ENCODE measurements at places on chromosomes 1 and 21.
A peak's percentile ranks its signal among the peaks of the same experiment; 100 is the strongest.

DNA sequence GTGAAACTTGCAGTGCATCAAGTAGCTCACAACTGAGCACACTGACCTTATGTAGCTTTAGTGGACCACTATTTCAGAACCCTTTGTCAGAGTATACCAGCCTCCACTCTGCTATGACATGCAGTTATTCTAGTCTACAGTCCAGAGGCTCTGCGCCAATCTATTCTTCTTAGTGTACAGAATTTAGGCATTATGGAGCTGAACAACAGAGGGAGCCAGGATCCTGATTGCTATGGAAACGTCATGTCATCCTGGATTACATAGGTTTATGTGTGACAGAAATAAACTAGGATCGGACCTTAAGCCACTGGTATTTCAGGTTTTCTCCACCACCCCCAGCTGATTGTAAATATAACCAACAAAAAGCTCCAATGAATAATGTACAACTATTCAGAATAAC is 48.1 kb upstream of the EEIG2 start:
- no peak for DNase-seq

DNA sequence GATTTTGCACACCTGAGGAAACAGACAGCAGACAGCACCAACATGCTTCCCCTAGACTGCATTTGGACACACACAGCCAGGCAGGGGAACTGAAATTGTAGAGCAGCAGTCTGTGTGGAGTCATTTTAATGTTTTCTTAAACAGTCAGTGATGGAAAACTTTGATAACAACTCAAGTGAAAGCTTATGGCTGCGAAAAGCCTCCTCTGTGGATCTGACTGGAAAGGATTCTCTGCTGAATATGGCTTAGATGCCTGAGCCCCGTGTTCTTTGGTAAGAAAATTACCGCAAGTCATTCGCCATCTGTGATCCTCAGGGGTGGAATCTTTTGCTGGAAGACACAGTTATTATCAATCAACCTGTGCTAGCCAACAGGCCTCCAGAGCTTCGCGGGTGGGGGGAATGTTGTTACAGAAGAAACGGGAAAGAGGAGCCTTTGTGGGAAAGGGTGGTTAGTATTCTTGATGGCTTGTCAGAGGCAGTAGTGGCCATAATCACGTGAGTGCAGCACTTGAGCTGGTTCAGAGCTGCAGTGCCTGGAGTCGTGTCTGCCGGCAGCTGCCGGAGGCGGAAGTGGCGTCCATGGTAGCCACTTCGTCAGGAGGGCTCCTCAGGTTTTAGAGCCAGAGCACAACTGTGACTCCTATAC is 204.7 kb downstream of the ST6GALNAC3 start:
- DNase-seq = no peak

GRCh38 chr21:37636152-37636860 is 269.7 kb downstream of the DYRK1A start:
- DNase-seq = no peak

DNA sequence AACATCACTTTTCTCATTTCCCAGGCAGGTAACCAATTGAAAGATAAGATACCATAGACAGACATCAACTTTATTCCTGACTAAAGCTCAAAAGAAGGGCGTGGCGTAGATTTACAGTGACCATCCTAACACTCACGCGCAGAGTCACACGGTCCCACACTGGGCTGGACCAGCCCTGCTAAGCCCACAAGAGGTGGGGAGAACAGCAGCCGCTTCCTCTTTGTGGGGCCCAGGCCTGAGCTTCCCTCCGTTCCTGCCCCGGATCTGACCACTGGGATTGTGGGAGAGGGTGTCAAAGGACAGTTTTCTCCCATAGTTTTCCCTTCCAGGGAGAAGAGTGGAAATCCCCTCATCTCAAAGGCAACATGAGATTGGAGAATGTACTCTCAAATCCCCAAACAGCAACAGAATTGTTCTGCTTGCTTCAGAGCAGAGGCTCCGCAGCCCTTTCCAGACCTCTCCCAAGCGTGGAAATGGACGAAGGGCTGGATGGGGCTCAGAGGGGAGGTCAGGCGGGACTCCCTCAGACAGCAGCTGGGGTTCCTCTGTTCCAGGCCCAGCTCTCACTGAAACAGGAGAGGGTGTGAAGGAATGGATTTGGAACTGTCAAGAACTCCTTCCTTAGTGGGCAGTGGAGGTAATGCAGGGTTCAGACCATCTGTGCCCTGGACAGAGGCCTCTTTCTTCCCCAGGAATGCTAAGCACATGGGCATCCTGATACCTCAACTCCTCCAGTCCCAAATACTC is 33.7 kb downstream of the L1TD1 start:
- DNase-seq = no peak

- no peak for DNase-seq
Observed at GRCh38 chr1:170670802-170671628, 7.1 kb downstream of the PRRX1 start.

DNA sequence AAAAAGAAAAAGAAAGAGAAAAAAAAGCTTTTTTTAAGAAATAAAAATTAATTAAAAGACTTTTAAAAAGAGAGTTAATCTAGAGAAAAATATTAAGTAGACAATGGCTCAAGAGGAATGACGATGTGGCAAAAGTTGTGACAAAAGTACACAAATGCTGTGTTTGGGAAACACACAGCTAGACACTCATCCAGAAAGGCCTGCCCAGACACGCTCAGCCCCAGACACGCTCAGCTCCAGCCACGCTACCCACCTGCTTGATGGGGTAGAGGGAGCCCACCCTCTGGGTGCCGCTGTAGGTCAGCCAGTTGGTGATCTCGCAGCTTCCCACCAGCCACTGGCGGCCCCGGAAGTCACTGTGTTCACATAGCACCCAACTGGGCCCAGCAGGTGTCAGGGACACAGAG is 10.2 kb downstream of the CD52 start:
- DNase-seq = no peak

GRCh38 chr1:220371324-220371723 is 99.1 kb upstream of the RAB3GAP2 start:
- no peak for DNase-seq

DNA sequence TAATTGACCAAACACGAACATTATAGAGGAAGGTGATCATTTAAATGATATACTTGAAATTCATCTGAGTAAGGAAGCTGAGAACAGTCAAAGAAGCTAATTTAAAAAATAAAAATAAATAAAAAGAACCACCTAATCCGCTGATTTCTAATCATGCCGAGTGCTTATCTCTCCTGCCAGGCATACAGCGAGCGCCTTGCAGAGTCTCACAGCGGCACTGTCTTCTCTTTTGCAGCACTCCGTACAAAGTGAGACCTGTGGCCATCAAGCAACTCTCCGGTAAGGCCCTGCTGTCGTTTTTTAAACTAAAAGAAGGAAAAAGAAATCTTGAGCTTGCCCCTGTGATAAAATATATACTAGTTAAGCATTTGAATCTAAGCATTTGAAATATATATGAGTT is 45.3 kb downstream of the PDE9A start:
- DNase-seq = no peak

GRCh38 chr1:77548285-77548684 is 134.2 kb downstream of the ZZZ3 start:
- DNase-seq = no peak

DNA sequence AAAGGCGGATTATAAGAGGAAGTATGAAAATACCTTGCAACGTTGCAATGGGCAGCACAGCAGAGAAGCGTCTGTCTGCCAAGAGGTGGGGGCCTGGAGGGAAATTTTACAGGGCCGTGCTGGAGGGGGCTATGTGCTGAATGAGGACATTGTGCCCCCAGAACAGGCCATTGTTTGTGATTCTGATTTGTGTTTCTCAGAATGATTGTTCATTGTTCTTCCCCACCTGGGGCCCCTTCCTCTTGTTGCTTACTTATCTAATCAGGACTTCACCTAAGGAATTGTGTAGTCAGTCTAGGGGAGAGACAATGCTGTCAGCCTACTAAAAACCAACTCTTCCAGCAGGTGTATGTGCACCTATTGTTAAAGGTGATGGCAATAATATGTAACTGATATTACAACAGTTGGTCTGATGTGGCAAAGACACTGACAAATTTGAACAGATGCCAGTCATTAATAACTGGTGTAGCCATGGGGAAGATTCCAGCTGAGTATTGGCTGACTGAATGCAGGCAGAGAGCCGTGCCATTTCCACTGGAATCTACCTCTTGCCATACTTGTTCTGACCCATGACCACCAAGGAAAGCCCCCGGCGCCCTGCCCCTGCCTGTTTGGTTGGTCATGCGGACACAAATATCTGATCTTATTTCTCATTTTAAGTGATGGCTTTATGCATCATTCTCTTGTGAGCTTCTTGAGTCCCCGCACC is 45.2 kb upstream of the PSEN2 start:
- no peak for DNase-seq

- no peak for DNase-seq
Observed at GRCh38 chr1:88451856-88452255, 232.2 kb upstream of the PKN2 start.

- DNase-seq = peak; percentile 73
Observed at GRCh38 chr1:208243967-208244916, at the start of gene PLXNA2. Gene PLXNA2, minus strand, starts transcription at chr1:208244384. Its CDS starts 26,462 bp downstream, at chr1:208217922.

GRCh38 chr1:175197531-175197930 is 5.0 kb upstream of the KIAA0040 start:
- no peak for DNase-seq

DNA sequence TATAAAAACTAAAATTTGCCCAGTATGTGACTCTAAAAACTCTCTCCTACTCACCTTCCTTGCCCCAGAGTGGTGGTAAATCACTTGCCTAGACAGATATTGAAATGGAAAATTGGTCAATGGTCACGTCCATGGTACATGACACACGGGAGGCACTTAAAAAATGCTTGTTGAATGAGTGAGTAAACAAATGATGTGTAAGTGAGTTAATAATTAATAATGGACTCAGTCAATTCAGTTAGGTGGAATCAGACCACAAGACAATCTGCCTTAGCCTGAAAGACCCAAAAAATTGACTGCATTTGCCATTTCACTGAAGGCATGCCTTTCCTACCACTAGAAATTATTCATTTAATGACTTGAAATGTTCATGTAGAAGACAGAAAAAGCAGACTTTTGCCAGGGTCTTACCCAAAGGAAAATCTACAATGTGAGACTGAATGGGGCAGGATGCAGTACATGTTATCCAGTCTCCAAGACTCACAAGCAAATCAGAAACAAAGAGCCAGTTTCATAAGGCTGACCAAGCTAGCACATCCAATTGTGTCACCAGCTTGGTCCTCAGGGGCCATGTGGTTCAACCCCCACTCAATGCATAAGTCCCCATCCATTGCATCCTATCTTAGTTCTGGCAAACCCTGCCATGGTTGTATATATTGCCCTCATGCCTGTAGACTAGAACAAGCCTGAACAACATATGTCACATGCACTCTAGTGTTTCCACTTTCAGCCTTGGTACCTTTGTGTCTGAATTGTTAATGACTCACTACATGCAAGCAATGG is 73.6 kb downstream of the TBX15 start:
- DNase-seq = no peak

DNA sequence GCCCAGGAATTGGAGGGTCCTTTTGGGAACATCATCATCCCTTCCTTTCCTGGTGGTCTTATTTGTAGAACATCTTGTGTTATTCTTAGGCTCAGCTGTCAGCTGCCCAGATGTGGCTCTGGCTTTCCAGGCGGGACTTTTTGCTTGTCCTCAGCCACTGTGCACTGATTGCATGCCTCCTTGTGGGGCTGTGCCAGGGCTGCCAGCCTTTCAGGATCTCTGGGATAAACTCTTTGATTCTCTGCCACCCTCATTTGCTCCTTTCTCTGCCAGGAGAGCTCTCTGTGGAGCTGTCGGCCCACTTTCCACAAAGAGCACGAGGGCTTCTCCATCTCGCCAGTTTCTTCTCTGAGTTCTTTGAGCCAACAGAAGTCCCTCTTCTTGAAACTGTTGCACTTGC is 63.1 kb downstream of the PTPRU start:
- no peak for DNase-seq

GRCh38 chr1:181806746-181807145 is 254.8 kb downstream of the ZNF648 start:
- DNase-seq = no peak

DNA sequence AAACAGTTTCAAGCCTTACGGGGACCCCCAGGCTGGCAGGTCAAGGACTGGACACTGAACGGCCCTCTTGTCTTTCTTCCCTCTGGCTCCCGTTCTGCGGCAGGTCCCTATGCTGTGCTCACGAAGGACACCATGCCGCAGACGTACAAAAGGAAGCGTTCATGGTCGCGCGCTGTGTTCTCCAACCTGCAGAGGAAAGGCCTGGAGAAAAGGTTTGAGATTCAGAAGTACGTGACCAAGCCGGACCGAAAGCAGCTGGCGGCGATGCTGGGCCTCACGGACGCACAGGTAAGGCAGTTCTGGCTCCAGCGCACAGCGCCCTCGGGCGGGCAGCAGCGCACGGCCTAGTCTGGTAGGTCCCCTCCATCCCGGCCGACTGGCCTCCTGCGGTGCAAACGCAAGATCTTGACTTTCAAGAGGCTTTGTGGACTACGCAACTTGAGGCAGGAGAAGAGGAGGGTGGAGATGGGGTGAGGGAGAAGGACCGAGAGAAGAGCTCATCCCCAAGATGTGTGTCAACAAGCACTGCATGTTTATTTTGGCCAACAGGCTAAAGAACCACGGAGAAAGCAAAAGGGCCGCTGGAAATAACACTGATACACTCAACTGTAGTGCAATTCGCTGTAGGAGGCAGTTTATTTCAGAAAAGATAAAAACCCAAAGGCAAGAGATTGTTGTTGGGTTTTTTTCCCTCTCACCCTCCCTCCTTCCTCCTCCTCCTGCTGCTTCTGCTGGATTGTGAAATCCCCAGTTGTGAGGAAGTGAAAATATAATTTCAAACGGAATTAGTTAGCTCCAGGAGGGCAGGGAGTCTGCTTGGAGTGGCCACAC is 3.0 kb downstream of the HLX start:
- no peak for DNase-seq

DNA sequence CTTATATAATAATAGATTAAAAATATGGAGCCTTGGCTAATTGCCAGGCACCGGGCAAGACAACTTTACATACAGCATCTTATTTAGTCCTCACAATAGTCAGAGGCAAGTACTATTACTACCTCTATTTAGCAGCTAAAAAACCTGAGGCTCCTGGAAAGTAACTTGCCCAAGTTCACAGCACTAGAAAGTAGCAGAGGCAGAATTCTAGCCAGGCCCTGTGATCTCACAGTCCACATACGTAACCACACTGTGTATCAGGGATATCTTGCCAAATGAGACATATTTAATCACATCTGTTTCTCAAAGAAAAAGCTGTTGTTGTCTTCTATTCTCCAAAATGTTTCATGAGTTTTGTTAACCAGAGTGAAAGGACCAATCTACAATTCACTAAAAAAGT is 378.5 kb downstream of the PLPP3 start:
- no peak for DNase-seq

DNA sequence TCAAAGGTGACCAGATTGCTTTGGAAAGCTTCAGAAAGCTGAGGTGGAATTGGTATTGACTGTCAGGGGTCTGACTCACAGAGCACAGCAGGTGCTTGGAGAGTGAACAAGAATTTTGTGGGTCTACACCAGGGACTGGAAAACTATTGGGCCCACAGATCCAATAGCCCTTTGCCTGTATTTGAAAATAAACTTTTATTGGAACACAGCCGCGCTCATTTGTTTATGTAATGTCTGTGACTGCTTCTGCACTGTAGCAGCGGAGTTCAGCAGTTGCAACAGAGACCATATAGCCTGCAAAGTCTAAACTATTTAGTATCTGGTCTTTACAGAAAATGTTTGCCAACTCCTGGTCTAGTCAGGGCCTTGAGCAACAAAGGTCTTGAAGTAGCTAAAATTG is 315.6 kb downstream of the NFIA start:
- DNase-seq = no peak

Measured in H54 (cell line).